ENCODE measurements at places on chromosomes 11 and 22.

- no peak for DNase-seq
Measured at GRCh38 chr11:57262157-57262556, 25.1 kb upstream of the APLNR start.

DNA sequence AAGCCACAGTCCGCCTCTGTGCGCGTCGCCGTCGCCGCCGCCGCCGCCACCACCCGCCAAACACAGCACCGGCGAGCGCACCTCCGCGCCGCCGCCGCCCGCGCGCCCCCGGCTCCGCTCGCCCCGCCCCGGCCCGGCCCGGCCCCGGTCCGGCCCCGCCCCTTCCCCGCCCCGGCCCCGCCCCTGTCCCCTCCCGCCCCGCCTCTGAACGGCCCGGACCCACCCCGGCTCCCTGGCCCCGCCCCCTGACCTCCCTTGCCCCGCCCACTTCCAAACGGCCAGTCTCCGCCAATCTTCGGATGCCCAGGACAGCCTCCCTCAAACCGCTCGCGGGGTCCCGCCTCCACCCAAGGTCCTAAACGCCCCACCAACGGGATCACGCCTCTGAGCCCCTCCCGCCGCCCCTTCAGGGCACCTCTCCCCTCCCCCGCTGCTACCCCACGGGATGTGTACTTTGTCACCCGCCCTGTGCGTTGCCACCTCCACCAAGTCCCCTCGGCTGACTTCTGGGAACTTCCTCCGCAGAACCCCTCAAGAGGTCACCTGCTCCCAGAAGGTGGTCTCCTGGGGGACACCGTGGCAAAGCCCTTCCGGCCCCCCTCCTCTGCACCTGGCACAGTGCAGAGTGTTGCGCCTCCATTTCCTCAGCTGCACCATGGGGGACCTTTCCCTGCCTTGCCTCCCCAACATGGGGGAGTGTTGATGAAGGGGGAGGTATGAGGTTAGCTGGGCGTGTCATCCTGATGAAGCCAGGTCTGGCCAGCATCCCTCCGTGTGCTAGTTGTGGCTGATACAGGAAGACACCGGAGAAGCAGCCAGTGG lies at the start of gene KIAA0930:
Gene KIAA0930, minus strand, starts transcription at position 85 of the 822 bp plus-strand sequence. CDS start 191 bp downstream, outside the sequence.
- peak; percentile 67 for DNase-seq

DNA sequence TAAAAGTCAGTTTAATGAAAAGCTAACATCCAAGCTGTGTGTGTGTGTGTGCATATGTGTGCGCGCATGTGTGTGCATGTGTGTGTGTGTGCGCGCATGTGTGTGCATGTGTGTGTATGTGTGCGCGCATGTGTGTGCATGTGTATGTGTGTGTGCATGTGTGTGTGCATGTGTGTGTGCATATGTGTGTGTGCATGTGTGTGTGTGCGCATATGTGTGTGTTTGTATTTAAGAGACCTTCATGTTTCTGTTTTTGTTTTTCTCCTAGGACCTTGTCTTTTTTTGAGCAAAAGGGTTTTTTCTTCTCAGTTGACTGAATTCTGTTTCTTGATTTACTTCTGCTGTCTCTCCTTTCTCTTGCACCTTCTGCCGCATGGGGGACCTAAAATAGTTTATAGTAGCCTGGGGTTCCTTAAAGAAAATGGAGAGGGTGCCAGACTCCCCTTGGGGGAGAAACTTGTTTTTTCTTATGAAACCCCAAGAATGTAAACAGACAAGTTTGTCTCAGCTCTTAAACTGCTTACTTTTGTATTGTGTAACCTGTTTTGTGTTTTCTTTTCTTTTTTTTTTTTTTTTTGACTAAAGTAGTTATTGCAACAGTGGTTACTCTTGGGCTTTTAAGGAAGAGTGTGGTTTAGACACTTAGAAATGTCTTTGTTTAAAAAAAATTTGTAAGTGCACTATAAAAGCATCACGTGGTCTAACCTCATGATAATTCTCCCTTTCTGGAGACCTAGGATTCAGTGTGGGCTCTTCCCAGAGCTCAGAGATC lies 53.0 kb downstream of the OSBPL5 start:
- DNase-seq, result no peak

DNA sequence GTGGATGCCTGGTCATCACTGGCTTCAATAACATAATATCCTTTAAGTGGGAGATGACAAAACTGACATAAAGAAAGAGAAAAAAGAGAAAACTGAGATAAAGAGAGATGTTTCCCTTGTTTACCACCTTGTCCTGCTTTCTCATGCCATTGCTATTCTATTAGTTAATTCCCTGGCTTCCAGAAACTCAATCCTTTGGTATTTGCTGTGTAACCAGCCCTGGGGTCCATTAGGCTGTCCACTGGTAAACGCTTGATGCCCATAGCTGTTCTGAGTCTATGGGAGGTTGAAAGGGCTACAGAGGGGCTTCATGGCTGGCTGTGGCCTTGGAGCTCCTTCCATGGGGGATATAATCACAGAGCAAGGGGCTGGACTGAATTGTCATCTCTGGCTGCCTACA lies 243.4 kb upstream of the PLET1 start:
- DNase-seq, result no peak

DNA sequence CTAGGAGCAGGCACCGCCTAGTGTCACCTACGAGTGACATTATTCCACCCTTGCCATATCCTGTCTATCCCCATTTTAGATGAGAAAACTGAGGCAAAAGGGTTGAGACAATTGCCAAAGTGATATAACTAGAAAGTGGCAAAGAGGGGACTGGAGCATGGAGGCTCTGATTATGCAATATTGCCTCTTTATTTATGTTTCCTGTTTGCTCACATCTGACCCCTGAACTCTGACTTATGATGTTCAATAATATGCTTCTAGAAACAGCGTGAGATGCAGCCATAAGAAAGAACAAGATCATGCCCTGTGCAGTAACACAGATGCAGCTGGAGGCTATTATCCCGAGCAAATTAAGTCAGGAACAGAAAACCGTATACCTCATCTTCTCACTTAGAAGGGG lies 7.7 kb downstream of the ELF5 start:
- no peak for DNase-seq

GRCh38 chr11:30753994-30754393 lies 167.8 kb upstream of the MPPED2 start:
- DNase-seq, result no peak

DNA sequence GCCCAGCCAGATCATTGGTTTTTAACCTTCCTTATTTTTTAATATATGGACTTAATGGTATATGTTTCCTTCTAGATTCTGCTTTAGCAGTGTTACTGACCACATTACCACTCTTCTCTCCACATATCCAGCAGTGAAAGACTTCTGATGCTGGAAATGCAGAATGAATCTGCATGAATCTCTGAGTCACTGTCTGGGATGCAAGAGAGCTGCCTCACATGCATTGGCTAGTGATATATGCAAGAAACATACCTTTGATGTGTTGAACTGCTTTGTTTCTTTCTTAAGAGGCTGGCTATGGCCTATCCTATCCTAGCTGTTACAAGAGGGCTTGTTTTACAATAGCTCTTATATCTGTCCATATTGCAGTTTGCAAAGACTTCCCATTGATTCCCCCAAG lies 16.6 kb upstream of the AMPD3 start:
- no peak for DNase-seq
